ENCODE measurements at places on chromosomes 6 and 20.

DNA sequence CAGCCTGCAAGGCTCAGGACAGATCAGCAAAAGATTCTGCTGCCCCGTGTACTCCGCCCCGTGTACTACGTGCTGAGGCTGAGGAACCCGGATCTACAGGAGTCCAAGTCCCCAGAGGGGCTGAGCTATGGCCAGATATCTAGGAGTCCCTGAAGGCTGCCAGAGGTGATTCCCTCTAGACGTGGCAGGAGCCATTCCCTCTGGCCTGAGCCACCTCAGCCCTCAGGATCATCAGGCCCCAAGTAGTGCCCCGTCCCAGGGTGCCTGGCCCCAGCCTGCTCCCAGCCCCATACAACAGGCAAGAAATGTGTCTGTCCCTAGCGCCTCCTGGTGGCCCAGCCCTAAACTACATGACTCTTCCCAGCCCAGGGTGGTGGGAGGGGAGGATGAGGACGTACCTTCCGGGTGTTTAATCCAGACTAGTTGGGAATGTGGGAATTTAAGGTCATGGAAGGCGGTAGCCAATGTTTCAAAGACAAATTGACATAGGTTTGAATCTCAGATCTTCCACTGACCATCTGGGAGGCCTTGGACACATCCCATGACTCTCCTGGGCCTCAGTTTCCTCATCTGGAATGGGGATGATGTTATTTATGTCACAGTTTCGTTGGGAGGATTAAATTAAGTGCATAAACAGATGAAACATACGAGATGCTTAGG lies 49.4 kb upstream of the PTPN1 start:
- peak; percentile 95 for DNase-seq

GRCh38 chr20:34571753-34572152 lies 13.2 kb downstream of the MAP1LC3A start:
- no peak for DNase-seq

- DNase-seq = no peak
Observed at GRCh38 chr20:36320898-36321695, 15.0 kb downstream of the DLGAP4 start.

- no peak for DNase-seq
Observed at GRCh38 chr6:118903138-118903537, 9.2 kb downstream of the ASF1A start.

DNA sequence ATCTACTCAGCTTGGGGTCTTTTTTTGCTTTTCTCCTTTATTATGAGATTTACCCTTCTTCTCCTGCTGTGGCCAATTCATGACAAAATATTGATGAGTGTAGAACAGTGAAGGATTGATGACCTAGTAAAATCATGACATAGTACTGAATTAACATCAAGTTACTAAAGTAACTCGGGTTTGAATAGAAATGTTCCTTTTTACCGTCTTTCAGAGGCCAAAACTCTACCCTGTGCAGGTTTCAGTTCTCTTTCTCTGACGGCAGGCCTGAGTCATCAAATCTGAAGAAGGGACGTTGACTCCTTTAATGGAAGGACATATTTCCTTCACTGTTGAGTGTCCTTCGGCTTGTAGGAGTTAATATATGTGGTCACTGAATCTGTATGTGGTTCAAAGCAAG lies 80.7 kb downstream of the RREB1 start:
- DNase-seq = no peak

DNA sequence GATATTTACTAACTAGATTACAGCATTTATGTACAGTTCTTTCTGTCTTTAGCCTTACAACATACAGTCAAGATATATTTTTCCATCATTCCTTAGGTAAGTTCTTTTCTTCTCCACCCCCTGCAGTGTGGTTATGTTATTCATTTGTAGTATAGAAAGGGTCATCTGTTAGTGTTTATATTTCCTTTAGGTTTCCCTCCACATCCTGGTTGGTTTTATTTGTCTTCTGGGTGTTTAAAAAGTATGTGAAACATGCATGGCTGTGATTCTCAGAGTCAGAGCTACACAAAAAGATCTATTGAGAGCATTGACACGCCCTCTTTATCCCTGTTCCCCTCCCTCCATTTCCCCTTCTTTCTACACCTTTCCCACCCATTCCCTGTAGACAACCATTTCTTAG lies 20.1 kb downstream of the DHX35 start:
- no peak for DNase-seq

DNA sequence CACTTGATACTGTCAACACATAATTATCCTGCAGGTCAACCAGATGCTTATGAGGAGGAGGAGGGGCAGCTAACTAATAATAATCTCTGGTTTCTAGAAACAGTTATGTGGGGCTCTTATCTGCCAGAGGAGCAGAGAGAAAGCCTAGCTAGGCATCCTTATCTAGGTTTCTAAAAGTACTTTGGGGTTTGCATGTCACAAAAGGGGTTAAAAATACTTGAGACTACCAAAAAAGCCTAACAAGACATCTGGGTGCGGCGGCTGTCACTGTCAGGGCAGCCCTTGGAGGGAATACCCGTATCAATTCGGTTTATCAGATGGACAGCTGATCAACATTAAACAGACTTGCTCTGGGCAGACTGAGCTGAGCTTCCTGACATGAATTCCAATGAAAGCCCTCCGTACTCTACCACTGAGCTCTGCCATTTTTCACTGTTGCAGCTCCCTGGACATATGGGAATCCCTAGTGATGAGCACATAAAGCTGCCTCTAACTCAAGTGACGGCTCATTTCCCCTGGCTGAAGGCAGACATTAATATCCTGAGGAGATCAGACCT lies 166.6 kb downstream of the PDSS2 start:
- DNase-seq = no peak

- DNase-seq = no peak
Observed at GRCh38 chr6:139409026-139409425, 34.6 kb upstream of the CITED2 start.
